ENCODE measurements at places on chromosomes 5 and 9. TPM values are rescaled to one million over a fixed set of nuclear protein-coding genes. Genes with fewer than 3 reads are reported as not detected.

Gene ALDH1A1
- total RNA-seq = 137 TPM

Gene CD14
- total RNA-seq = 86.0 TPM

Gene CCNH
- 49.6 TPM for total RNA-seq

Gene SLC4A9
- 0.18 TPM for total RNA-seq

Gene ZNF454
- 5.6 TPM for total RNA-seq

Gene CCIN
- total RNA-seq = 0.89 TPM

Gene NTRK2
- total RNA-seq = 6.2 TPM

Gene SPINK4
- total RNA-seq = not detected

Gene PCDHB11
- total RNA-seq = 9.6 TPM

Gene GABRA6
- total RNA-seq = not detected

Gene TRIP13
- 6.2 TPM for total RNA-seq

Gene TAF7
- 97.1 TPM for total RNA-seq

Gene CNTNAP3B
- 13.6 TPM for total RNA-seq

Gene ADAMTS13
- total RNA-seq = 4.1 TPM

Gene FSTL4
- 0.26 TPM for total RNA-seq

Gene ARL14EPL
- total RNA-seq = not detected

Gene GRM6
- not detected for total RNA-seq

Gene TLX3
- total RNA-seq = not detected

Gene SPEF2
- 16.9 TPM for total RNA-seq

Gene C9orf50
- 0.15 TPM for total RNA-seq

Gene RGS7BP
- total RNA-seq = 3.3 TPM

All from lung (tissue), 17 donors.